ENCODE measurements at places on chromosomes 12 and 14.

DNA sequence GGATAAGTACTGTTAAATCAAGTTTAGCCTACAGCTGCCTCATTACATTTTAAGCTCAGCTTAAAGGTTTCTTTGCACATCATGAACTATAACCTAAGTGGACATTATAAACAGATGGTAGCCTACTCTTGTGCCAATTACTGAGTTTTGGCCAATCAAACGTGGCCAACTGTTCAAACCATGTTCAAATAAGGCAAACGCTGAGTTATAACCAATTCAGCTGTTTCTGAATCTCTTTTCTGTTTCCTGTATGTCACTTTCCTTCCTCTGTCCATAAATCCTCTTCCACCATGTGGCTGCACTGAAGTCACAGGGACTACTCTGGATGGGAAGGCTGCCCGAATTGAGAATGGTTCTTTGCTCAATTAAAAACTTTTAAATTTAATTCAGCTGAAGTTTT lies 98.4 kb downstream of the BCAT1 start:
- DNase-seq, result no peak

- DNase-seq, result no peak
Observed at GRCh38 chr12:4789776-4790175, 69.6 kb downstream of the GALNT8 start.

DNA sequence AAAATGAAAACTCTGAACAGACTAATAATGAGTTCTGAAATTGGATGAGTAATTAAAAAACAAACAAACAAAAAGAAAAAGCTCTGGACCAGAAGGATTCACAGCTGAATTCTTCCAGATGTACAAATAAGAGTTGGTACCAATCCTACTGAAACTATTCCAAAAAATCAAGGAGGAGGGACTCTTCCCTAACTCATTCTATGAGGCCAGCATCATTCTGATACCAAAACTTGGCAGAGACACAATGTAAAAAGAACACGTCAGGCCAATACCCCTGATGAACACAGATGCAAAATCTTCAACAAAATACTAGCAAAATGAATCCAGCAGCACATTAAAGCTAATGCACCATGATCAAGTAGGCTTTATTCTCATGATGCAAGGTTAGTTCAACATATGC lies 183.9 kb upstream of the CNOT2 start:
- no peak for DNase-seq

DNA sequence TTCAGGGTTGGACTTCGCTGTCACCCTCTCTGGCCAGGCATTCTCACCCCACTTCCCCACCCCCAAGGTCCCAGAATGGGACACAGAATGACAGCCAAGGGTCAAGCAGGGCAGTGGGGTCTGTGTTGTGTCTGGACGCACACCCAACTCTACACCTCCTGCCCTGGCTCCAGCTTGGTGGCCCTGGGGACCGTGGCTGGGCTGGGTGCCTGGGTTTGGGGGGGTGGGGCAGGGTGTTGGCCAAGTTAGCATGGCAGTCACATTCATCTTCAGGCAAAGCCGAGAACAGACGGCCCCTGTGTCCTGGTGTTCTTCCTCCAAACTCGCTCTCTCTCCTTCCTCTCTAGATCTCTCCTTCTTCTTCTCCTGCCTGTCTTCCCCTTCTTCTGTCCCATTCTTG lies 5.6 kb downstream of the LRP1 start:
- DNase-seq, result no peak

GRCh38 chr12:96846293-96846692 lies 60.8 kb upstream of the NEDD1 start:
- DNase-seq, result no peak

DNA sequence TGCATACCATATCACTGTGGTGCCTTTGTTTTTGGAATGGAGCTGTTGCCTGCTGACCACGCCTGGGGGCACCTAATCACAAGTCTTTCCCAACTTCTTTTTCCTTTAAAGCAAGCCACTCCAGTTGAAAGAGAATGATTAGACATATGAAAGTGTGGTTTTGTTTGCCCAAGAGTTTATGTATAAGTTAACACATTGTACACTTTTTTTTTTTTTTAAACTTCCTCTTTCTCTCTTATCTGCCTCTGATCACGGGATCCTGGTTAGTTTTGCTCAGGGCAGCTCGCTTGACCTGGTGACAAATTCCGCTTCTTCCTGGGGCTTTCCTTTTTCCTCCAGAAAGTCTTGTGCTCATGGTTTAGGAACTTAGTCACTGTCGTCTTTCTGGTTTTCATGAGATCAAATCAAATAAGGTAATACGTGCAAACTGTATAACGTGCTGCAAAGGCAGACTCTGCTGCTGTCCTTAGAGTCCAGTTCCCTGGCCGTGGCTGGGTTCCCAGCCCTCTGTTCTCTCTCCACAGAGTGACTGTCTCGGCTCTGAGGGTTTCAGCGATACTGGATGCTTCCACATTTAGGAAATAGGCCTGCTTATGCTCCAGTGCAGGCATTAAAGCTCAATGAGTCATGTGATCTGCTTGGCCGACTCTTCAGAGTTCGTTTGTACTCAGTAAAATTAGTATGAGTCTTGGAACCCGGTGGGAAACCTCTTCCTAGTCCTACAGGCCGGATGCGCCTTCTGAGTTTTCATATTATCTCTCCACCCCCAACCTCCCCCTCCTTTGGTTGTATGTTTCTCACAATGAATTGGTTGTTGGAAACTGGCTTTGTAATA lies 15.2 kb downstream of the RASSF3 start:
- peak; percentile 86 for DNase-seq

DNA sequence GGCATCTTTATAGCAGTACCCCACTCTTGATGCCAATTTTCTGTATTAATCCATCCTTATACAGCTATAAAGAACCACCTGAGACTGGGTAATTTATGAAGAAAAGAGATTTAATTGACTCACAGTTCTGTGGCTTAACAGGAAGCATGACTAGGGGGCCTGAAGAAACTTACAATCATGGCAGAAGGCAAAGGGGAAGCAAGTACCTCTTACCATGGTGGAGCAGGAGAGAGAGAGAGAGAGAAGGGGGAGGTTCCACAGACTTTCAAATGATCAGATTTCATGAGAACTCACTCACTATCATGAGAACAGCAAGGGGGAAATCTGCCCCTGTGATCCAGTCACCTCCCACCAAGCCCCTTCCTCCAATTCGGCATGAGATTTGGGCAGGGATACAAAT lies 84.4 kb downstream of the SLC24A4 start:
- DNase-seq, result no peak

DNA sequence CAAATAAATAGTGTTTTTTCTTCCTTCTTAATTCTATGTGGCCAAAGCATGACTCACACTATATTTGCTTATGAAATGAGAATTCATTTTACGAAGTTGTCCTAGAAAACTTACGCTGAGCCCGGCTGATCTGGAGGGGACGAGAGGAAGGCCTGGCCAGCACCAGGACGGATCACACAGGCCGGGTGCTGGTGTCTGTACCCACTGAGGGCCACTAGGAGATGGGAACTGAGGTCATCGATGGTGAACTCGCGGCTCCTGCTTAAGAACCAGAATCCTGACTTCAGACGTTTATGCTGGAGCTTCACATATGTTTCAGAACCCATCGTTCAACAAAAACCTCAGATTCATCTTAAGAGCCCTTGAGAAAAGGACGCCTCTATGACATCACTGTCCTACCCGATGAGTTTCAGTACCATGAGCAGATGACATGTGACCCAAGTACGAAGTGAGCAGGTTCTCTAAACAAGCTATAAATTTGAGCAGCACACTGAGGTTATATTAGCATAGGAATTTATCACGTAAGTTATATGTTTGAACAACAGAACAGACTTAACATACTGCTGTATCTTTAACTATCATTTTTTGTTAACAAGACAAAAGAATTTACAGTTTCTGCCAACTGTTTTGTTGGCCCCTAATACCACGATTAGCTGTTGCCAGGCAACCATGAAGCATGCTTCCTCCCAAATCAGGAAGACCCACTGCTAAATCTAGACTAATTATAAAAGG lies 111.9 kb downstream of the FOXN3 start:
- peak; percentile 60 for DNase-seq

GRCh38 chr12:32360956-32361355 lies 38.4 kb upstream of the FGD4 start:
- DNase-seq, result no peak

DNA sequence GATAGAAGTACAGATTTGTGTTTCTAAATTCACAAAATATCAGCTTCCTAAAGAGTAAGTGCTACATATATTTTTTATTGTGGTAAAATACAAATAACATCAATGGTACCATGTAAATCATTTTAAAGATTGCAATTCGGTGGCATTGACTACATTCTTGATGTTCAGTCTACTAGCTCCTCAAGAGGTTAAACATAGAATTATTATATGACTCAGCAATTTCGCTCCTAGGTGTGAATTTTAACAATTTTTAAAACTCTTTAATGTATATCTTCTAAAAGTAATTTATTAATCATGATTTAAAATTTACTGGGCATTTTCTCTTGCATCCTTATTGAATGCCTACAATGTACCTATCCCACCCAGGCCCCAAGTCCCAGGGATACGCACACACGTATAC lies 29.8 kb upstream of the OAS1 start:
- DNase-seq, result no peak

DNA sequence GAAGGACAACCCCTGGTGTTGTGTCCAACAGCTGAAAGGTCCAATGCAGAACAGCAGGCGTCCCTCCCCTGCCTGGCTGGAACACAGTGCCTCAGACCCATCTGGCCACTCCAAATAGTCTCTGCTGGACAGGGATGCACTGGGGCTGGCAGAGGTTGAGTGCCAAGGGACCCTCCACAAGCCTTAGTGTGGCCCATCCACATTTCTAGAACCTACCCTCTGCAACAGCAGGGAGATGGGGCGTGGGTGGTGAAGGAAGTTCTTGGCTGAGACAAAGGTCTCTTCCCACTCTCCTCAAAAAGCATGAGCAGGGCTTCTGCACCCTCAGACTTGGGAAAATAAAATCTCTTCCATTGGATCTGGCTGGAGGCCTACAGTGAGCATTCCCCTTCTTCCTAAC lies 36.5 kb downstream of the LTBP2 start:
- DNase-seq, result no peak

DNA sequence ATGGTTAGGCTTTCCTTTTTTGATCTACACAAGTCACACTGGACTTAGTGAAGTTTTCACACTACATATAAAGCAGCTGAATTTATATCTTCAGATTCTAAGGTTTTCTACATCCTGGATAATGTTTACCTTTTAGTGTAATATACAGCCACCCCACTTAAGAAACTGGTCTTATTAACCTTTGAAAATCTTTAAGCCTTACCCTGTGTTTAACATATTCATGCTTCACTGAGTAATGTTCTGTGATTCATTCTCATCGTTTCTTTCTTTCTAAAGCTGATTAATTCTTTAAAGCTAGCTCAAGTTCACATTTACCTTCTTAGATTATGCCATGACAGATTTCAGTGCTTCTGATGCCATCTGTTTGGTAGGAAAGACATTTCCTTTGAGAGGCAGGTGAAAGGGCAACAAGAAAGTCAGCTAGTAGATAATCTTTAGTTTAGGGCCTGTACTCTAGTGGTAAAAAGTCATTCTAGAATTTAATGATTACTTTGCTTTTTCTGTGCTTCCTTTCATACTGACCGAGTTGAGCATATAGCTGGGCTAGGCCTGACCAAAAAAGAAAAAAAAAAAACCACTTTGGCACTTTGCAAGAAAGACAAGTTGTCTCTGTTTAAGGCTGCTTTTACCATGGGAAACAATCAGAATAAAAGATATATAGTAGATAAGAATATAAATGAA lies 690.9 kb upstream of the FBXO33 start:
- peak; percentile 28 for DNase-seq

DNA sequence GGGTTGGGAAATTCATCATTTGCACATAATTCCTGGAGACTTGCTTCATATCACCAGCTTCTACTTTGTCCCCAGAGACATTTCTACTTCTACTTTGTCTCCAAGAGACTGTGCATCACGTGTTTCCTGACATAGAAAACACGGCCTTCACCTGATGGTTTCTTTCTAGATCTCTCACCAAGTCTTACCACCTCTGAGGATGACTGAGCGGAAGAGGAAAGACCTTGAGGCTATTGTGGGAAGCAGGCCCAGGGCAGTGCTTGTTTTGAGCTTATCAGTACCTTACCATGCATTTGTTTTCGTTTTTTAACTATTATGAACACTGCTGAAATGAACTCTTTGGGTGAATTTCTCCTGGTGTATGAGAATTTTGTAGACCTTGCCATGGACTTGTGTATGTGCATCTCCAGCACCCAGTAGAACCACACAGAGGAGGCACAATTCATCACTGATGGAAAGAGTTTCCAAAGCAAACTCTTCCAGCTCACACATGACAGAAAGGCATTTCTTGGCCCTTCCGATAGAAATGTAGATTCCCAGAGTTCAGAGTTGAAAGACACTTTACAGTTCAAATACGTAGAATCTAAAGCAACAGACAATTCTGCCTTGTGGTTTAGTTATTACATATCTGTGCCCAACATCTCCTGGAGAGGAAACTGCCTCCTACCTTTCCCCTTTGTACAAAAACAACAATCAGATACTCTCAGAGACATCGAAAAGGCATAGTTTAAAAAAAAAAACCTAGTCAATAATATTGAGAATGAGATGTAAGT lies 434.7 kb downstream of the FUT8 start:
- no peak for DNase-seq

DNA sequence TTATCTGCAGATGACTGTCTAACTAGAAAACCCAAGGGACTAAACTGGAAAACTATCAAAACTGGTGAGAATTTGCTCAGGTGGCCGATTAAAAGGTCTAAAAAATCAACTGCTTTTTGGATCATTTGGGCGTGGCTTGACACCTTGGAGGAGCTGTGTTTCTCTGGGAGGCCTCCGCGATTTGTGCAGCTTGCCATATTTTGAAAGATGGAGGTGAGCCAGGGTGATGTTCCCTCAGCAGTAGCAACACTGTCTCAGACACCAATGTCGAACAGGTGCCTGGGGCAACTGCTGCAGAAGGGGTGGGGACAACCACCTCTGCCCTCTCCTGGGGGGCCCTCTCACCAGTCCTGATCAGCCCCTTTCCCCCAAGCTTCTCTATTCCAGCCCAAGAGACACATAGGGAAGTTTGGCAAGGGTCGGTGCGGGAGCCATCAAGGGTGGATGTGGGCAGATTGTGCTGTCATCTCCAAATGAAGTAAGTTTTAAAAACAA lies 3.8 kb downstream of the CCDC177 start:
- no peak for DNase-seq

- DNase-seq, result no peak
Observed at GRCh38 chr14:63972323-63972932, 119.6 kb downstream of the SYNE2 start.

- DNase-seq, result no peak
Observed at GRCh38 chr12:2833810-2834209, 1.0 kb downstream of the NRIP2 start.

GRCh38 chr12:111295176-111295575 lies 73.7 kb downstream of the PHETA1 start:
- DNase-seq, result no peak

GRCh38 chr14:102539544-102540314 lies 30.2 kb upstream of the ANKRD9 start:
- DNase-seq, result peak; percentile 80

DNA sequence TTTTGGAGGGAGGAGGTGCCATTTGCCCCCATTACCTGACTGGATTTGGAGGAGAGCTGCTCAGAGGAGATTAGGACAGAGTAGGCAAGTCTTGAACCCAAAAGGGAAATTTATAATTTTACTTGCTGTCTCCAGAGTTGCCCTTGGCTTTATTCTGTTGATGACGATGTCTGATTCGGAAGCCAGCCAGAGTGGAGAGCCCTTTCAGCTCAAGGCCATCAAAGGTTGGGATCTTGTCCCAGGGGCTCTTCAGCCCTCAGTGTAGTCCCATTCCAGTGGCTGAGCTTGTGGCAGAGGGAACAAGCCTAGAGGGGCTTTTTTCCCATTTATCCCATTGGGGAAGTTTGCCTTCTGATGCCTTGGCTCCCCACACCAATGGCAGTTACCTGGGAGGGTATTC lies 71.8 kb downstream of the HSD17B6 start:
- no peak for DNase-seq

GRCh38 chr14:94641632-94641955 lies 29.4 kb downstream of the SERPINA3 start:
- DNase-seq, result no peak
